ENCODE measurements at places on chromosomes 5 and 9. TPM values are rescaled to one million over a fixed set of nuclear protein-coding genes. Genes with fewer than 3 reads are reported as not detected.

GRCh38 chr9:12822111-12822510 lies 47.3 kb downstream of the LURAP1L start:
- DNase-seq: no peak
- no peaks in the 10 kb centered on the region for H3K36me3 ChIP-seq
- no peak overlapping the region for H3K4me3 ChIP-seq
- no peaks in the 10 kb centered on the region for H3K4me1 ChIP-seq

GRCh38 chr5:150653762-150654556 lies 7.1 kb upstream of the MYOZ3 start:
- H3K36me3 ChIP-seq: no peaks in the 10 kb centered on the region
- peaks cover 9% of the 10 kb centered on the region for H3K4me1 ChIP-seq
- H3K4me3 ChIP-seq: no peak overlapping the region
- no peak overlapping the region for H3K27ac ChIP-seq
- no peak for DNase-seq

GRCh38 chr5:93246090-93246855 lies 334.7 kb downstream of the NR2F1-AS1 start:
- no peaks in the 10 kb centered on the region for H3K4me1 ChIP-seq
- DNase-seq: no peak
- H3K4me3 ChIP-seq: no peak overlapping the region
- no peaks in the 10 kb centered on the region for H3K36me3 ChIP-seq

DNA sequence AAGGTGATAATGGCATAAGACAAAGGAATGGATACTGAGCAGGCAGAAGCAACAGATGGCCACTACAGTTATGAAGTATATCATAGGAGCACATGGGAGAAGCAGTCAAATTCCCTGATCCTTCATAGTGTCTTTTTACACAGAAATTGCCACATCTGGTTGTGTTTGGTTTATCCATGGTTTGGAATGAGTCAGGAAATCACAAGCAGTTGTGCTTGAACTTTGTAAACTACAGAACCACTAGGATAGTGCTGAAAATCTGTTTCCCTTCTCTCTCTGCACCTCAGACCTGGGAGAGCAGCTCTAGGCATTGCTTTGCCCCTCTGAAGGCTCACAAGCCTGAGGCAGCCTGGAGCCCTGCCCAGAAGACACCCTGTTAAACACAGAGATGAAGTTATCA lies 134.0 kb downstream of the DMRT2 start:
- no peaks in the 10 kb centered on the region for H3K27me3 ChIP-seq
- no peaks in the 10 kb centered on the region for H3K4me1 ChIP-seq
- no peak for DNase-seq

DNA sequence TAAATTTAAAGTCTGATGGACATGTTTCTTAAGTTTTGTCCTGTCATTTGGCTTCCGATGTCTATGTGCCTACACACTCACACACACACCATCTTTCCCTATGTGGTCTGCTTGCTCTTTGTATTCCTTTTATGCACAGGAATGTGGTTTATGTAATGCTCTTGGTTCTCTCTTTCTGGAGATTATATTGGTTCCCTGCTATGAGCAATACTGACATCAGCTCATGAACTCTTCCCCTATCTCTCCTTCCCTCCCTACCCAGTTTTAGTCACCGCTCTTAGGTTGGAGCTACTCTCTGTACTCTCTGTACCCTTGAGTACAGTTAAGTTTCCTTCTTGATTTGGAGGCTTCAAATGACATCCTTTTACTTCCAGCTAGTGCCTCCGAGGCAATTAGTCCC lies 77.9 kb upstream of the MVB12B start:
- peaks cover 2% of the 10 kb centered on the region for H3K27me3 ChIP-seq
- no peak overlapping the region for H3K27ac ChIP-seq
- no peaks in the 10 kb centered on the region for H3K36me3 ChIP-seq
- H3K4me3 ChIP-seq: no peak overlapping the region
- H3K4me1 ChIP-seq: no peaks in the 10 kb centered on the region

GRCh38 chr9:87259543-87260518 lies 237.8 kb upstream of the DAPK1 start:
- no peaks in the 10 kb centered on the region for H3K36me3 ChIP-seq
- DNase-seq: no peak
- no peak overlapping the region for H3K4me3 ChIP-seq
- no peak overlapping the region for H3K27ac ChIP-seq
- H3K27me3 ChIP-seq: no peaks in the 10 kb centered on the region

- DNase-seq: no peak
- H3K4me3 ChIP-seq: no peak overlapping the region
- H3K27ac ChIP-seq: no peak overlapping the region
Observed at GRCh38 chr9:135815413-135815812, 91.9 kb downstream of the CAMSAP1 start.

DNA sequence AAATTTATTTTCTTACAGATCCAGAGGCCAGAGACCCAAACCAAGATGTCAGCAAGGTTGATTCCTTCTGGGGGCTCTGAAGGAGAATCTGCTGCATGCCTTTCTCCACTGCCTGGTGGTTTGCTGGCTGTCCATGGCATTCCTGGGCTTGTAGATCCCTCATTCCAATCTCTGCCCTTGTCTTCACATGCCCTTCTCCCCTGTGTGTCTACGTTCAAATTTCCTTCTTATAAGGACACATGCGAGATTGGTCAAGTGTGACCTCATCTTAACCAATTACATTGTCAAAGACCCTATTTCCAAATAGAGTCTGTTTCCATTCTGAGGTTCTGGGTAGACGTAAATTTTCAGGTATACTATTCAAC lies 84.5 kb upstream of the RAI14 start:
- H3K27ac ChIP-seq: no peak overlapping the region
- H3K4me1 ChIP-seq: no peaks in the 10 kb centered on the region
- DNase-seq: no peak

- no peaks in the 10 kb centered on the region for H3K36me3 ChIP-seq
- no peak overlapping the region for H3K27ac ChIP-seq
- no peak for DNase-seq
- no peaks in the 10 kb centered on the region for H3K27me3 ChIP-seq
- no peak overlapping the region for H3K4me3 ChIP-seq
Observed at GRCh38 chr9:88586452-88586851, 51.5 kb downstream of the NXNL2 start.

DNA sequence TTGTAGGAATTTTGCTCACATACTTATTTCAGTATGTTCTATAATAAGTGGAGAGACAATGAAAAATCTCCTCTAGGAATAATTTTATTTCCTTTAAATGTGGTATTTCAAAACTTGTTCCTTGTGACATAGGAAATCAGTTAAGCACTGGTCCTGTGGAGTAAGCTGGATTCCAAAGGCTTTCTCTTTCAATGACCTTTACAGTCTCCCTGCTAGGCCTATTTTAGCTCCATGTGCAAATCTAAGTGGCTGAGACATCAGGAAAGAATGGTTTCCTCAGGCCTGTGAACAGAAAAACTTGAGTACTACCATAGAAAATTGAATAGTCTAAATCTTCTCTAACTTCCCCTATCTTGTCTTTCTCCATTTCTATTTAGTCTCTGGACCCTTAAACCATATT lies 514.2 kb upstream of the TLE4 start:
- no peaks in the 10 kb centered on the region for H3K36me3 ChIP-seq
- no peaks in the 10 kb centered on the region for H3K27me3 ChIP-seq
- H3K4me1 ChIP-seq: no peaks in the 10 kb centered on the region

DNA sequence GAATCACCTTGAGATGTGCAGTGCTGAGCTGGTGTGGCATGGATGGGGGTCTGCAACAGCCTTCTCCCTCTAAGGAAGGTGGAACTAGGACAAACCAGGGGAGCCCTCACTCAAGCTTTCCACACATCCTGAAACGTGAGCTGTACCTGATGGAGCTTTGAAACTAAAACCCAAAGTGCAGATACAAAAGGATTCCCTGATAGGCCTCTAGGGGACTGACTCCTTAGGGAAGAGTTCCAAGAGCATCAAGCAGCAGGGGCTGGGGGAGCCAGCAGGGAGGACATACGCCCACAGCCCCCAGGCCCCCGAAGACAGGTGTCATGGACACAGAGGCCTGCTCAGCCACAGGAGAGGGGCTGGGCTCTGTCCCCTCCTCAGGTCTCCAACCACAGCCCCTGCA lies 17.7 kb downstream of the ARHGEF37 start:
- no peak overlapping the region for H3K4me3 ChIP-seq

- no peak for DNase-seq
- H3K4me3 ChIP-seq: no peak overlapping the region
- no peaks in the 10 kb centered on the region for H3K27me3 ChIP-seq
- no peaks in the 10 kb centered on the region for H3K36me3 ChIP-seq
Observed at GRCh38 chr9:84917366-84918070, 248.0 kb downstream of the NTRK2 start.

- peaks cover 7% of the 10 kb centered on the region for H3K4me1 ChIP-seq
- peaks cover 18% of the 10 kb centered on the region for H3K27me3 ChIP-seq
- no peak overlapping the region for H3K27ac ChIP-seq
Observed at GRCh38 chr9:124450931-124451661, 845 bp downstream of the ADGRD2 start.

GRCh38 chr5:171750311-171750788 lies 35.3 kb upstream of the SMIM23 start:
- DNase-seq: no peak
- no peaks in the 10 kb centered on the region for H3K4me1 ChIP-seq
- H3K4me3 ChIP-seq: no peak overlapping the region
- no peak overlapping the region for H3K27ac ChIP-seq

GRCh38 chr9:38091310-38092199 lies 22.5 kb upstream of the SHB start:
- no peak overlapping the region for H3K27ac ChIP-seq
- H3K4me1 ChIP-seq: peaks cover 6% of the 10 kb centered on the region
- DNase-seq: no peak
- H3K27me3 ChIP-seq: no peaks in the 10 kb centered on the region
- H3K4me3 ChIP-seq: no peak overlapping the region

GRCh38 chr9:134568811-134569210 lies 72.8 kb upstream of the COL5A1 start:
- no peak overlapping the region for H3K27ac ChIP-seq
- no peaks in the 10 kb centered on the region for H3K36me3 ChIP-seq
- H3K27me3 ChIP-seq: no peaks in the 10 kb centered on the region

Gene AQP3
- polyA plus RNA-seq: 0.15 TPM

Gene NTNG2
- polyA plus RNA-seq: 10.0 TPM

Gene TPPP
- 0.06 TPM for polyA plus RNA-seq

Gene KIF4B
- not detected for polyA plus RNA-seq

Gene PCDHGA4
- not detected for polyA plus RNA-seq
